T-helper 9 cell (primary cell): ENCODE measurements at places on chromosomes 5 and 9.

GRCh38 chr5:122849771-122850170 lies 4.4 kb downstream of the SNX24 start:
- DNase-seq: no peak

GRCh38 chr5:76144513-76145274 lies 61.5 kb downstream of the SV2C start:
- no peak for DNase-seq

DNA sequence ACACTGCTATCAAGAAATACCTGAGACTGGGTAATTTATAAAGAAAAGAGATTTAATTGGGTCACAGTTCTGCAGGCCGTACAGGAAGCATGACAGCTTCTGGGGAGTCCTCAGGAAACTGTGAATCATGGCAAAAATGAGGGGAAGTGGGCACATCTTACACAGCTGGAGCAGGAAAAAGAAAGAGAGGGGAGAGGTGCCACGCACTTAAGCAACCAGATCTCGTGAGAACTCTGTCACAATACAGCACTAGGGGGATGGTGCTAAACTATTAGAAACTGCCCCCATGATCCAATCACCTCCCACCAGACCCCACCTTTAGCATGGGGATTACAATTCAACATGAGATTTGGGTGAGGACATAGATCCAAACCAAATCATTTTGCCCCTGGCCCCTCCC lies 105.5 kb upstream of the CPLX2 start:
- DNase-seq: no peak

- DNase-seq: no peak
These were observed 29.5 kb downstream of the TTC39B start for GRCh38 chr9:15277400-15278090.

DNA sequence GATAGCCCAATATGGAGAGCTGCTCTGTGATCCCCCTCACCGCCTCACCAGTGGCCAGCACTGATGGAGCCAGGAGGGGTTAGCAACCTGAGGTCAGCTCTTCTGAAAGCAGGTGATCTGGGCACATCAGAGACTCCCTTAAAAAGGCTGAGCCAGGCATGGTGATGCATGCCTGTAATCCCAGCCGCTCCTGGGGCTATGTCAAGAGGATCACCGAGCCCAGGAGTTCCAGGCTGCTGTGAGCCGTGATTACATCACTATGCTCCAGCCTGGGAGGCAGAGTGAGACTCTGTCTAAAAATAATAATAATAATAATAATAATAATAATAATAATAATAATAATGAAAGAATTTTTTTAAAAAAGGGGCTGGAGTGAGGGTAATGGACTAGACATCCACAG lies 66.6 kb upstream of the HRH2 start:
- DNase-seq: no peak
